ENCODE measurements at places on chromosomes 5 and 9.

GRCh38 chr5:133941456-133942196 is 26.8 kb downstream of the C5orf15 start:
- no peak for DNase-seq

- no peak for DNase-seq
These were observed 83.6 kb downstream of the ARHGEF28 start for GRCh38 chr5:73709536-73710129.

DNA sequence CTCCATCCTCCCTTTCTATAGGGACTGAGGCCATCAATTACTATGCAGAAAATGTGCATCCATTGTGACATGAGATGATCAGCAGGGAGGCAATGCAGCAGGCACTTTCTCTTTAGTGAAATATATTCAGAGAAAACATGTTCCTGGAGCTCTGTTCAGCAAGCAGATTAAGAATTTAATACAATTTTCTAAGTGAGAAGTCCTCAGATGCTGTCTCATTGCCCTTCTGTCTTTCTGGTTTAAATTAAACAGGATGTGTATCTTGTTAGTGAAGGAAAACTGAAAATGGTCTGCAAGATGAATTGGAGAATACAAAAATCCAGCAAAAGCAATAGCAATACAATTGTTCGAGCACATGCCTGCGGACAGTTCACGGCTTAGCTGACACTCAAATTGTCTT is 445.8 kb upstream of the RIOK2 start:
- no peak for DNase-seq

DNA sequence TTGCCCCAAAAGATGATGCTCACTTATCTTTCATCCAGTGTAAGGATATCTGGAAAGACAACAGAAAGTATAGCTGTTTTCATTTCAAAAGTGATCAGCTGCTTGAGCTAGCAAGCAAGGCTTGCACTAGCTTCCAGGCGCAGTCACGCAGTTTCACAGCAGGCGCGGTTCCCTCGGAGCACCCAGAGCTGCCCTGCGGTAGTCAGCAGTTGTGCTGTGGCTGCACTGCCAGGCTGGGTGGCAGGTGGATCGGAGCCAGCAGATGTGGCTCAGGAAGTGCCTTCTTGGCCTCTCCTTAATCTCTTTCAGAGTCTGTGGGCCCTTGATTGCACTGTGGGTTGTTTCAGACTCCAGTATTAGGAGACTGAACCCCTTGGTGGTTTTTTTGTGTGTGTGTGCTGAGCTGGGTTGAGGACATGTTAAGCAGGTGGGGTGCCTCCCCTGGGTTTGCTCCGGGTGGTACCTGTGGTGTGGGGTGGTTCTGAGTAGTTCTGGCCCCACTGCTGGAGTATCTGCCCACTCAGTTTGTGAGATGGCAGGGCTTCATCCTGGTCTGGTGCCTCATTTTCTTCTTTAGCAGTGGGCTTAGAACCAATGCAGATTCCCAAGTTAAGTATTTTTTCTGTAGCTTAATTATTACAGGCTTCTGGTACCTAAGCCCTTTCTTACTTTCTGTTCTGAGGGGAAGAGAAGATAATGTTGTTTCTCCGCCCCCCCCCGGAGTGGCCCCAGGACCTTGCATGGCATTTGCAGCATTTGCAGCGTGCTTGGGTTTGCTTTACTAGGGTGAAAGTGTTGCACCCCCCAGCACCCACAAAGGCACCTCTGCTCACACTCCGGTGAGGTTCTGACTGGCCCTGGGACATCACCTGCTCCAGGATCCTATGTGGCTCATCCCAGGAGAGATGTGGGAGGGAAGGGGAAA is 16.4 kb downstream of the TENT4A start:
- DNase-seq: no peak

DNA sequence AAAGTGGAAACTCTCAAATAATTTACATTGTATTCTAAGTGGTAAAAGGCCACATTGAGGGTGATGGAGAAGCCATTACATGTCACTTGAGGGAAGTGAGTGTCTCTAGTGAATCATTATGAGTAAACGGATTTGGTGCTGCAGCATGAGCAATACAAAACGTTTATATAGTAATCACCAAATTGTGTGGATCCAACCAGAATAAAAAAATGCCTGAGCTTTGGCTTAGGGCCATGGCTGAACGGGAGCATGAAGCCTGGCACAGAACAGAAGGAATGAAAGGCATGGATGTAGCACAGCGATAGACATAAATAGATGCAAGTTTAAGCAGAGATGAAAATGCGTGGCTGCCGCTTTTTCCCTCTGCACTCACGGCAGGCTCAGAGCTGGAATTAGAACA is 58.3 kb downstream of the PTTG1 start:
- no peak for DNase-seq

DNA sequence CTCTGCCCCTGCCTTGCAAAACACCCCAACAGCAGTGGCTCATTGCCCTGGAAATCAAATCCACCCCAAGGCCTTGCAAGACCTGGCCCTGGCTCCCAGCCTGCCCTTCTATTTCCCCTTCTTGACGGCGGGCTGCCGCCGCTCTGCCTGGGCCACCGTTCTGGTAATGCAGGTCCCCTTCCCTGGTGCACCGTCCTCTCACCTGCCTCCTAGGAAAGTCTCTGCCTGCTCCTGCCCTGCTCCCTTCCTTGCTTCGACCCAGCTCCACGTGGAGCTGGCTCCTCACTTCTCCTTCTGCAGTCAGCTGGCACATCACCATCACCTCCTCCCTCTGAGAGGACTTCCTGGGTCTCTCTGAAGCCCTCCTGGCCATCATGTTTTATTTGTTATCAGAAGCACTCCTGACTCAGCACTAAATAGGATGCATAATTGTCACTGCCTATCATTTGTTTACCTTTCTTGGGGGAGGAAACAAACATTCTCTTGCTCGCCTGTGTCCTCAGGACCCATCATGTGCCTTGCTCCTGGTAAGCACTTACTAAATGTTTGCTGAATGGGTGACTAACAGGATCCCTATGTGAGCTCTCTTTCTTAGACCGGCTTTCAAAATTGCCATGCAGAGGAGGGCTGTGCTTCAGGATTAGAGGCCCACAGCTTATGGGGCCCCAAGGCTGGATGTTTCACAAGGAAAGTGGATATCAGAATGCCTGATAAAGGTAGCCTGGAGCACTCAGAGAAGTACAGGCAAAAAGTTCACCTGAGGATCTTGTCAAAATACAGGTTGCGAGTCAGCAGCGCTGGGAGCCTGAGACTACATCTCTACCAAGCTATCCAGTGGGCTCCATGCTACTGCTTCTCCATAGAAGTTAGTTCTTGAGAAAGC is 19.6 kb upstream of the C5orf47 start:
- DNase-seq: no peak

DNA sequence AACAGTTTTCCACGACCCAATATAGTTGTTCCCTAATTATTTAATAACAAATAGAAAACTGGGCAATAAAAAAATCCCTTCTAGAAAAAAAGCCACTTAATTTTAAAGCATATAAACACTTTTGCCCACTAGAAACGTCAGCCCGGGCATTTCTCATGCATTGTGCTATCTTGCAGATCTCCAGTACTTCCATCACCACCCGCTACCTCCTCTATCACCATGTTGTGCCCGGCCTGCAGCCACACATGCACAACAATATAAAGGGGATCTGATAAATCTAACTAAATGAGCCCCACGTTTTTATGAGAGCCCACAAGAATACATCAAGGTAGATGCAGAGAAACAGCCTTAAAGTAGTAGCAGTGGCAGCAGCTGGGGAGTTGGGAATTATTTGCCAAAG is 272.7 kb downstream of the MLLT3 start:
- no peak for DNase-seq

DNA sequence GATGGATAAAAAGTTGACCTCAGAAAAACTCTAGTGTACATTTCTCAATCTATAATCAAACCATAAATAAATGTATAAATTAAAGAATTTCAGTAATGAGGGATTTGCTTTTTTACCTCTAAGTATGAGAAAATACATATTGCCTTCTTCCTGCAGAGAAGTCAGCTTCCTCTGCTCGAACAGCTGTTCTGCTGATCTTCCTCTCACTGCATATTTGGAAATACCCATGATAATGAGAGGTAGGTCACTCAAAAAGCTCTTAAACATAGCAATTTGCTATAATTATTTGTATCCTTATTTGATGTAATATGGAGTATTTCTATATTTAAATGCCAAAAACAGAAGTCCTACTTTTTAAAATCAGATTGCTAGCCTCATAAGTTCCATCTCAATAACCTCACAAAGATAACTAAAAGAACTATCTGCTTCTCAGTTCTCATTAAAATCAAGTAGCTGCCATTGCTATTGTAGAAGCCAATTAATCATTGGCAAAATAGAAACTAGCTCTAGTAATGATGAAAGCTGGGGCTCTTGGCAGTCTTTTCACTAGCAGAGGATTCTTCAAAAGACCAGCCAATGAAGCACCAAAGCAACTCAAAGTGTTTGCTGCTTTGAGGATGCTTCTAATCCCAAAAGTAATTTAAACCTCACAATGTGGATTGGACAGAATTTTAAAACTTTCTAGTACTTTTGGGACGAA is 35.7 kb upstream of the OR13D1 start:
- DNase-seq: no peak

DNA sequence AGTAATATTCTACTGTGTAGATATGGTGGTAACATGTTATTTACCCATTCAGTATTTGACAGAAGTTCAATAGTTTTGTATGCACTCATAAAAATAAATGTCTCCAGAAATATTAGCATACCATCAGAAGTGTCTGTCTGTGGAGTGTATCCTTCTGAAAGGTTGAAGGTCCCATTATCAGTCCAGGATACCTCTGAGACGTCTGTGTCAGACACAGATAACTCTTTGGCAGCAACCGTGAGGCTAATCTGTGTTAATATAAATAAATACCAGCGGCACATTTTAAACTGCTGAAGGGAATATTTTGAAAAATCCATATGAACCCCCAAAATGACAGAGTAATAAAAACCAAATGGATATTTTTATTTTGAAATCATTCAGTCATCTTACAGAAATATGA is 11.9 kb upstream of the ZNF622 start:
- no peak for DNase-seq

GRCh38 chr5:98905857-98906688 is 22.7 kb downstream of the CHD1 start:
- DNase-seq: no peak

DNA sequence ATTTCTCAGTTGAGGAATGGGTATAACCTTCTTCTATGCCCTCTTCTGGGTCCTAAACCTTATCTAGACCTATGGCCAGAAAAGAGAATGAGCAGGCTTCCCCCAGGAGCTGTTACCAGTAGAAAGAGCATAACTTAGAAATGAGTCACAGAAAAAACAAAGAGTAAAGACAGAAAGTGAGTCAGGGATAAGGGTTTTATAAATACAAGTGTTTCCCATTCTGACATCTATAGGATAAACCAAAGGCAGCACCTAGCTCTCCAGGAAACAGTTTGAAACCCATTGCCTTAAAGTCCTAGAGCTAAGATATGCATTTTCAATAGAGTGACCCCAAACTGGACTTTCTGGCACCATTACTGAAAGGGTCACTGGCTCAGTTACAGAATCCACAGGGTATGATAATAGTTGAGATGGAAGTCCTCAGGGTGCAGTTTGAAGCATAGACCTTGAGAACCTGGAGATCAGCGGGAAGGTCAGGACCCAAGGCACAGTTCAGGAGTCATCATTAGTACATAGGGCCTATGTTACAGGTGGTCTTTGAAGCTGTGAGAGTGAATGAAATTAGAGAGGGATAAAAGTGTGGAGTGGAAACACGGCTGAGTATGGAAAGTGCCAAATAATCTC is 42.7 kb upstream of the LIFR start:
- no peak for DNase-seq

DNA sequence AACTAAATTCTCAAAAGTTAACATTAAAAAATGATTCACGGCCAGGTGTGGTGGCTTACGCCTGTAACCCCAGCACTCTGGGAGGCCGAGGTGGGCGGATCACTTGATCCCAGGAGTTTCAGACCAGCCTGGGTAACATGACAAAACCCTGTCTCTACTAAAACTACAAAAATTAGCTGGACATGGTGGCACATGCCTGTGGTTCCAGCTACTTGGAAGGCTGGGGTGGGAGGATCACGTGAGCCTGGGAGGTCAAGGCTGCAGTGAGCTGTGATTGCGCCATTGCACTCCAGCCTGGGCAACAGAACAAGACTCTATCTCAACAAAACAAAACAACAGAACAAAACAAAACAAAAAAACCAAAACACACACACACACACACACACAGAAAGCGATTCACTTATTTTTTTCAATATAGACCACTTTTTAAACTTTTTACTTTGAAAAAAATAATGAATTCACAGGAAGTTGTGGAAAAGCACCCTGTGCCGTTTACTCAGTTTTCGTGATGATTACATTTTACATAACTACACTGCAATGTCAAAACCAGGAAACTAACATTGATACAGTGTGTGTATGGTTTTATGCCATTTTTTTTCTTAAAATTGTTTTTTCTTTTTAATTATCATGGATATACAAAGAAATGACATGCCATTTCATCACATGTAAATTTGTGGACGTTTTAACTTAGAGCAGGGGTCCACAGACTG is 73.7 kb downstream of the TENT4A start:
- DNase-seq: no peak

DNA sequence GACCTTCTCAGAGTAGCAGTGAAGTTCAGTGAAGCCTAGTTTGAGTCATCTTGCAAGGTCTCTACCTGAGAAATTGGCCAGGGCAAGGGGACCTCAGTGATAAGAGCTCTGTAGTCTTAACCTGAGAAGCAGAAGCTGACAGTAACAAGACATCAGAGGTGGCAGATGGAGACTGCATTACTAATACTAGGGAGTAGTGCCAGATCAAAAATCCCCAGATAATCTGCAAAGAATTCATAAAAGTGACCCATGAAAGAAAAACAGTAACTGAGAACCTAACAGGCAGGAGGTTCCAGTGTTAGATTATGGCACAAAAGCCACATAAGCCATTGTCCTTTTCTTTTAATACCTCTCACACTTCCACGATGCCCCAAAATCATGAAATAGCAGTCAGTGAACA is 175.5 kb downstream of the MUSK start:
- DNase-seq: no peak

DNA sequence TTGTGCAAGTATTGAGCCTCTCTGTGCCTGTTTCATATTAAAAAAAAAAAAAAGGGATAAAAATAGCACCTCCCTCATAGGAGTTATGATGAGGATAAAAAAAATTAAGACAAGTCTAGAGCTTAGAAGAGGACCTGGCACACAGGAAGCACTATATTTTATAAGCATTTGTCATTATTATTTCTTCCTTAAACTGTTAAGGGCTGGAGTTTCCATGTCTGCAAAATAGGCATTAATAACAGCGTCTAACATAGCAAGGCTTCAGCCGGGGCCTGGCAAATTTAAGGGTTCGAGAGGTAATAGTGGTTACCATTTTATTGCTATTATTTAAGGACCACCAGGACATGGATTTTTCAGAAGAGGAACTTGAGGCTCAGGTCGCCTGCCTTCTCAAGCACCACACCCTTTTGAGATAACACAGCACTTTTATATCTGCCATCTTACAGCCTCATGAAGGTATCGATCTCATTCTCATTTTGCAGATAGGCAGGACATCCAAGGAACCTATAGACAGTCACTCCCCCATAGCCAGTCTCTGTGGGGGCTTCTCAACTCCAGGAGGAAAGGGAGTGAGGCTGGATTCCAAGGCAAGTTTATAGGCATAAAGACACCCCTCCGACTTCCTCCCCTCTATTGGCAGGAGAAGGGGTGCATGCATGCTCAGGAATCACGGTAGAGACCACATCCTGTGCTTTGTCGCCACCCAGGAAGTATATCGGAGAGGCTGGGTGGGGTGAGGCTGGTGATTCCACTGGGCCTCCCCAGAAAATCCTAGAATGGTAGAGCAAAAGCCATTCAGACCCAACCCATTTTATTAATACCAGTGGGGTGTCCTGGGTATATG is 2.4 kb downstream of the ANXA6 start:
- no peak for DNase-seq

- no peak for DNase-seq
These were observed 214.2 kb downstream of the SPATA31D1 start for GRCh38 chr9:82202808-82203207.

All from substantia nigra (tissue), 51 donors.